ENCODE measurements at places on chromosomes 2 and 18.

DNA sequence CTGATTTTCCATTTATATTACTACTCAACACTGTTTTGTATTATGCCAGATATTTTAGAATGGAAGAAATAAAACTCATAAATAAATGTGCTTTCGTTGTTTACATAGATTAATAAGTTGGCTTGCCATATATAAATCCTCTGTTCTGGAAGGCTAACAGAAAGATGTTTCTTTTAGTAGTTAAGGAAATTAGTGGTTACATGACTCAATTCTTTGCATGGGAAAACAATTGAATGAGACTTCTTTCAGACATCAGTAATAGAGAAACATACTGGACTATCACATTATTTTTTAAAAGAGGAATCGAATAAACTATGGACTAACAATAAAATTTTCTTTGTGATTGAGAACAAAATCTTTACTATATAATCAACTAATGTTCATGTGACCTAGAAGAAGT is 336.5 kb downstream of the KCNS3 start:
- no peak overlapping the region for H3K4me3 ChIP-seq
- DNase-seq, result no peak
- H3K27ac ChIP-seq, result no peak overlapping the region
- H3K27me3 ChIP-seq, result no peaks in the 10 kb centered on the region
- H3K4me1 ChIP-seq, result no peaks in the 10 kb centered on the region

DNA sequence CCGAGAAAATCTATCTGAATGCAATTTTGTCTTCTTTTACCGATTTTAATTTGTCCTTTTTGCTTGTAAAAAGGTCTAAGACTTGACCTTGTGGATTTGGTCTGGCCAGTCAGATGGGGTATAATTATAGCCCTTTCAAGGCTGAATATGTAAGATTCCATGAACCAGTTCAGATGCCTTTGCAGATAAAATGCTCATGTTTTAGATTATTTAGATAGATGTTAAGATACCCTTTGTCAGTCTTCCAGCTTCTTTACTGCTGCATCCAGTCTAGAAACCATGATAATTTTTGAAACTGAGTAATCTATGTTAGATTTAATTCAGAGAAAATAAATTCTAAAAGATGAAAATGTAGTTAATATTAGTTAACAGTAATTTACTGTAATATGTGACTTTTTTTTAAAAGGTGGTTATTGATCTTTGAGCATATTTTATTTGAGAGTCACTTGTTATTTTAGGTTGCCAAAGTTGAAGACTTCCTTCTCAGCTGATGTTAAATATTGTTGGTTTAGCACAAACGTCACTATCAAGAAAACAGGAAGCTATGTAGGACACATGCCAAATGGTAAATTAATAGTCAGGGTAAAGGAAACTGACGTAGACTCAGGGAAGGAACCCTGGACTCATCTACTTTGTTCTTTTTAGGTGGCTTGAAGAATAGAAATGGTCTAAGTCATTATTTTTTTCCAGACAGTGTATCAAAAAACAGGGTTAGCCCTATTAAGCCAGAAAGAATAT is 29.8 kb downstream of the BABAM2 start:
- H3K4me1 ChIP-seq, result peaks cover 3% of the 10 kb centered on the region
- no peaks in the 10 kb centered on the region for H3K36me3 ChIP-seq
- no peaks in the 10 kb centered on the region for H3K27me3 ChIP-seq
- no peak for DNase-seq

DNA sequence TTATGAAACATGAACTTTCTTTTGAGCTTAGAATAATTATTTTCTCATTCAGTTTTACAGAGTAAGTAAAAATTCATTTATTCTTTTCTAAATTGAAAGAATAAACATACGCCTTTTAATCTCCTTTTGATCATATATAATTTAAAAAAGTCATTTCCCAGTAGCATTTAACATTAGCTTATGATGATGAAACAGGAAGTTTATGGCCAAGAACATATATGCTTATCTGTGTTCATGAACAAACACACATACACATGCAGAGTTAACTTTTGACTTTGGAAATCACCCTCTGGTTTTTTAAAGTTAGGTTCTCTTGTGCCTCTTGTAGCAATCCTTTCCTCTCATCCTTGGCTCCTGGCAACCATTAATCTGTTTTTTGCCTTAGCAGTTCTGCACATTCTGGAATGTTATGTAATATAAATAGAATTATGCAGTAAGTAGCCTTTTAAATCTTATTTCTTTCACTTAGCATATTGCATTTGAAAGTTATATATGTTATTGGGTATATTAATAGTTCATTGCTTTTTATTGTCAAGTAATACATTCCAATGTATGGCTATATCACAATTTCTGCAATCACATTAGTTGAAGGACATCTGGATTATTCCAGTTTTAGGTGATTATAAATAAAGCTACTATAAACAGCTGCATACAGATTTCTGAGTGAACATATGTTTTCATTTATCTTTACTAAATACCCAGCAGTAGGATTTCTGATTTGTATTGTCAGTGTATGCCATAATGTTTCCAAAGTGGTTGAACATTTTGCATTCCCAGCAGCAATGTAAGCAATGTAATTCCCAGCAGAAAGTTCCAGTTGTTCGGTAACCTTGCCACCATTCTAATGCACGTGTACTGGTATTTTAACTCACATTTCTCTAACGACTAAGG is 210.3 kb downstream of the ZRANB3 start:
- H3K27me3 ChIP-seq, result no peaks in the 10 kb centered on the region
- H3K27ac ChIP-seq, result no peak overlapping the region
- no peaks in the 10 kb centered on the region for H3K36me3 ChIP-seq
- DNase-seq, result no peak

DNA sequence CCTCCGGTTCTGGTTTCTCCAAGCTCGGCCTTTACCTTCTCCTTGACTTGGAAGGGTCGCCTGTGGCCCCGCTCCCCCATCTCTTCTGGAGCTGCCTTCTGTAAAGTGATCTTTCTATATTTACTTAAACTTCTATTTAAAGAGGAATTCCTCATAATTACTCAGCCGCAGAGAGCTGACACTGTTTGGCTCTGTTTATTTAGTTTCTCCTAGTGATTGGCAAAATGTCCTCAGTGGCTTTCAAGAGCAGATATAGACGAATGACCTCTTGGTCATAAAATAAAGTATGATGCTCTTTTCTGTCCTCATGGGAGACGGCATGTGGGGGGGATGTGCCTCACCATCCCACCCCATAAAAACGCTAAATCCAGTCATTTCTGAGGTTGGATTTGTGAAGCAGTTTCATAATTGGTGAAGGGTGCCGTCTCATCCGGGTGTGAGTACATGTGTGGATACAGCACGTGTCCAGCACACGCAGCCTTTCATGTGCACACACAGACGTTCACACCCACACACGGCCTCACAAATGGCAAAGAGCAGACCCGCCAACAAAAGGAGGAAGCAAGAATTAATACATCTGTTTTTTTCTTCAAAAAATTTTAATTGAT is 43.4 kb upstream of the SMAD7 start:
- peak overlapping the region; percentile 45 for H3K27ac ChIP-seq
- no peak for DNase-seq
- no peak overlapping the region for H3K4me3 ChIP-seq
- H3K36me3 ChIP-seq, result no peaks in the 10 kb centered on the region

- no peaks in the 10 kb centered on the region for H3K27me3 ChIP-seq
- no peak for DNase-seq
- H3K36me3 ChIP-seq, result no peaks in the 10 kb centered on the region
- no peak overlapping the region for H3K27ac ChIP-seq
These were observed 388.9 kb upstream of the RGPD4 start for GRCh38 chr2:107437807-107438206.

DNA sequence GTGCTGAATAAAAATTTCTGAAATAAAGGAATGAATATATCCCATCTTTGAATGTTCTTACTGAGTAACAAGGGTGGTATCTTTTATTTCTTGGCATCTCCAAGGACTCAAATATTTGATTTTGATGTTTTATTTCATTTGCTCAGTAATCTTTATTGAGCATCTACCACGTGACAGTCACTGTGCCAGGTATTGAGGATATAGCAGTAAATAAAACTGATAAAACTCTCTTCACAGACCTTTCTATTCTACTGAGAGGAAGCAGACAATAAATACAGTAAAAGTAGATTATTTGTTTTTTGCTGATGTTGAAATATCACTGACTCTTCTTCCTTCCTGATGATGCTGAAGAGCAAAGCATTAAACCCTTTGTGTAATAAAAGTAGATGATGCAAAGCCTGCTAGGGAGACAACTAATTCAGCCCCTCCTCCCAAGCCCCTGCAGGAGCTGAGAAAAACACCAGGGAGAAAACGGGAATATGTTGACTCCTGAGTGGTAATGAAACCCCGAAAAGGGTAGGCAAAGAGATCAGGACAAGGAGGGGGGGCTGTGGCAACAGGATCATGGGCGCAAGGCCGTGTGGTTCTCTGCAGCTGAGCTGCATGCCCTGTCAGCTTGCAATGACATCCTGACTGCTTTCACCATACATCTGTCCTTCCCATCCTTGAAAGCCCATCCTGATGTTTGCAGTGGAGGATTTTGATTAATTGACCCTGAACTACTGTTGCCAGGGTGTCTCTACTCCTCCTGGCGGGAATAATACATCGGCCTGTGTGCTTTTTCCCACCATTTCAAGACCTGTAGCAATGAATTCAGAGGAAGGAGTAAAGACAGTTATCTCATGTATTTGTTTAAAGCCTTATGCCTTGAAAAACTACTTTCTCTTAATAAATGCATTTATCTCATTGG is 117.4 kb downstream of the EML6 start:
- no peaks in the 10 kb centered on the region for H3K27me3 ChIP-seq
- no peak overlapping the region for H3K27ac ChIP-seq
- H3K4me3 ChIP-seq, result no peak overlapping the region
- H3K36me3 ChIP-seq, result no peaks in the 10 kb centered on the region
- DNase-seq, result no peak

DNA sequence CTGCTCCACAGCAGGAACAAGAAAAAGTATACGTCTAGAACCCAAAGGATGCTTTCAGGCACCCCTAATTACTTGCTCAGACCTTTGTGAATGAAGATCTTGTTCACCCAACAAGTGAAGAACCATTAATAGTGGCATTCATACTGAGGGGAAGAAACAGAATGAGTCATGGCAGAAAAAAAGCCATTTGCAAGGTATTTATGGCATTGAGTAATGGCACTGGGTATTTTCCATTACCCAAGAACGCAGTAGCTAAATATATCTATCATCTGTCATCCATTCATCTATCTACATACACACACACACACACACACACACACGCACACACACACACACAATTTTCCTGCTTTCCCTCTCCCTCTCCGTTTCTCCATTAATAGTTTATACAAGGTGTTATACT is 56.4 kb upstream of the XIRP2 start:
- H3K27ac ChIP-seq, result no peak overlapping the region
- no peaks in the 10 kb centered on the region for H3K4me1 ChIP-seq
- no peaks in the 10 kb centered on the region for H3K27me3 ChIP-seq
- H3K4me3 ChIP-seq, result no peak overlapping the region
- H3K36me3 ChIP-seq, result no peaks in the 10 kb centered on the region
- DNase-seq, result no peak

DNA sequence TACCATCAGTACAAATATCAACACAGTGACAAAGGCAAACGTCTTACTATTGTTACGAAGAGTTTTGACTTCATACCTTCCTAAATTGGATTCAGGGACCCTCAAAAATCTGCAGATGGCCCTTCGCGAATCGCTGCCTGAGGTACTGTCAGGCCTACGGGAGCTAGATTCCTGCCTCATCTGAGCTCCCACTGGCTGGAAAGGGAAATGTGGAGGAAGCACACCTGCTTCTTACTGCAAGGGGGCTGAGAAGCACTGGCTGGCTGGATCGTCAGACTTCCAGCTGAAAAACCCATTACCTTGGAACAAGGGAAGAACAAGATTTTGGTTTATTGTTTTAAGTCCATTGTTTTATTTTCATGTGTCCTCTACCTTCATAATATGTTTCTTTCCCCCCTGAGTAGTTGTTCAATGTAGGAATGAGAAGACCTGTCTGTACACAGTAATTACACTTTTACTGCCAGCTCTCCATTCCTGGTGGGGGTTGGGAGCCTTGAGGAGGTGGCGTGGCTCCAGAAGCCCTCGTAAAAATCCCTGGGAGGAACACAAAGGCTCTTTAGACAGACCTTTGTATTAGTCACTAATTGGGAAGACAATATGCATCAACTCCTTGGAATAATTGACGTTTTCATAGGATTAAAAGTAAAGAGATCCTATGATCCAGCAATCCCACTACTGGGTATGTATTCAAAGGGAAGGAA is 124.1 kb upstream of the NOSTRIN start:
- H3K4me3 ChIP-seq, result no peak overlapping the region
- H3K27me3 ChIP-seq, result no peaks in the 10 kb centered on the region
- H3K27ac ChIP-seq, result no peak overlapping the region
- H3K36me3 ChIP-seq, result no peaks in the 10 kb centered on the region
- no peaks in the 10 kb centered on the region for H3K4me1 ChIP-seq

DNA sequence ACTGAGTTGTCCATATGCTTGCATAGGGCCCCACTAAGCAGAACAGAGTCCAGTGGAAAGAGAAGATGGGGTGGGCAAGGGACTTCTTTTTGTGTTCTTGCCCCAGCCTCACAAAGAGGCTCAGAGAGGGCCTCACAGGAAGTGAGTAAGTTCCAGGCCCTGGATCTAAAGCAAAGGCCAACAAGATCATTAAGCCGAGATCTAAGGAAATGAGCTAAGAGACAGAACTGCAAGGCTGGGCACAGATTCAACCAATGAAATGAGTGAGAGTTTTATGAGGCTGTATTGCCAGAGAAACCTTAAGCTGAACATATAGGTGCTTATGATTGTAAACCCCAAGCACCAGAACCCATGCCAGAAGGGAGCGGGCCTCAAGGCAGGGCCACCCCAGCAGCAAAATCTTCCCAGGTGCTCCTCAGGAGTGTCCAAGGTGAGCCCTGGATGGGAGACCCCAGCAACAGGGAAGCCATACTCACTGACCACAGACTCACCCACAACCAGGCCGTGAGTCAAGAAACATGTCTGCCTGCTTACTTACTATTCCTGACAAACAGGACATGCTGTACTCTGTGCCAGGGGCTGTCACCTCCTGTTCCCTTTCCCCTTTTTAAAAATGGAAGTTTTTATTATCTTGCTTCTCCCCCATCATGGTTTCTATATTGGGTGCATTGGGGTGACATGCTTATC is 40.2 kb downstream of the SLC14A1 start:
- H3K4me1 ChIP-seq, result no peaks in the 10 kb centered on the region
- no peaks in the 10 kb centered on the region for H3K27me3 ChIP-seq
- DNase-seq, result no peak
- no peak overlapping the region for H3K4me3 ChIP-seq
- no peaks in the 10 kb centered on the region for H3K36me3 ChIP-seq

- no peak for DNase-seq
- H3K27me3 ChIP-seq, result no peaks in the 10 kb centered on the region
- no peak overlapping the region for H3K4me3 ChIP-seq
These were observed 2.8 kb upstream of the LRRFIP1 start for GRCh38 chr2:237624565-237624964.

- H3K27ac ChIP-seq, result peak overlapping the region; percentile 96
- H3K4me3 ChIP-seq, result peak overlapping the region; percentile 77
These were observed 926 bp downstream of the NDUFV2 start for GRCh38 chr18:9103376-9103873.

- H3K4me3 ChIP-seq, result no peak overlapping the region
- no peaks in the 10 kb centered on the region for H3K27me3 ChIP-seq
- H3K27ac ChIP-seq, result no peak overlapping the region
- H3K36me3 ChIP-seq, result no peaks in the 10 kb centered on the region
- H3K4me1 ChIP-seq, result no peaks in the 10 kb centered on the region
- DNase-seq, result no peak
These were observed 71.7 kb downstream of the FEZ2 start for GRCh38 chr2:36526226-36526625.
